Stimulated activated CD4-positive, alpha-beta T cell treated with anti-CD3 and anti-CD28 coated beads, Interleukin-15, amount 100 ng/mL, for 48 hours (primary cell): ENCODE measurements at places on chromosomes 7 and 10.

DNA sequence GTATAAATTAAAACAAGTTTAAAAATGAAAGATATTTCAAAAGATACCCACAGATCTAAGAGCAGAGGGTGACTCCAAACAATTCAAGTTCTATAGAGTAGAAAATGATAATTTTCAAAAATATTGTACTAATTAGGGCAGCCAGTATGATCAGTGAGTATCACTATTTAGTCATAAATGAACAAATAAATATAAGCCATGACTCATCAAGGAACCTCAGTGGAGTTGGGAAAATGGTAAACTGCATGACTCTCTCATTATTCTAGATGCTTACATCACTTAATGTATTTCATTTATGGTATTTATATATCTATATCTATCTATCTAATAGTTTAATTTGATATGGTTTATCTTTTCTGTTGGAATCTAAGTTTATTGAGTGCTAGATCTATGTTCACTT, 94.3 kb downstream of the THSD7A start:
- DNase-seq, result no peak

- no peak for DNase-seq
Observed at GRCh38 chr7:149196705-149197171, 1.4 kb downstream of the ZNF282 start.

DNA sequence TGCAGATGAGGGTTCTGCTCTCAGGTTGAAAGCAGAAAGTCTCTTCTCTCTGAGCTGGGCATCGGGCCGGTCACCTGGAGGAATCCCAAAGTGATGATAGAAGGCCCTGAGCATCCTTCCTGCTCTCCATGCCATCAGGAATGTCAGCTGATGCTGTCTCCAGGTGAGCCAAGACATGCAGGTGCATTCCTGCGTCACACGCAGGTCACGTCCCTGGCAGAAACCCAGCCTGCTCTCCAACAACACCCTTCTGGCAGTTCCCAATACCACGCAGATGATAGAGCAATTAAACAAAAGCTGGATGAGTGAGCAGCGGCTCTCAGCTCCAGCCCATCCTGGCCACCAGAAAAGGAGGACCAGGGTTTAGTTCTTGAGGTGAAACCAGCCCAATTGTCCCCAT, 6.9 kb upstream of the WIPI2 start:
- DNase-seq, result no peak

DNA sequence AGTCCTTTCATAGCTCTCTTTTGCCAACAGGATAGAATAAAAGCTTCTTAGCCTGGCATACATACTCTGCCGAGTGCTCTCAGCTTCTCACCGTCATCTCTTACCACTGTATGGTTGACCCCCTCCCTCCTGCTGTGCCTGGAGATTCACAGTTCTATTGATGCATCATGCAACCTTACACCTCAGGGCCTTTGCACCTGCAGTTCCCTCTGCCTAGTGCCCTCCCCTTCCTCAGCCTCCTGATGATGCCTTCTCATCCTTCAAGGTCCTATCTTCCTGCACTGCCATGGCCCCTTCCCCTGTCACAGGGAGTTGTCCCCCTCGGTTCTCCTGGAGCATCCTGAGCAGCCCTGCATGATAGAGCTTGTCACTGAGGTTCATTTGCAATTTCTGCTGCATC, 81.5 kb downstream of the CDH23 start:
- no peak for DNase-seq

GRCh38 chr10:111916011-111916410, 267.6 kb downstream of the GPAM start:
- no peak for DNase-seq

DNA sequence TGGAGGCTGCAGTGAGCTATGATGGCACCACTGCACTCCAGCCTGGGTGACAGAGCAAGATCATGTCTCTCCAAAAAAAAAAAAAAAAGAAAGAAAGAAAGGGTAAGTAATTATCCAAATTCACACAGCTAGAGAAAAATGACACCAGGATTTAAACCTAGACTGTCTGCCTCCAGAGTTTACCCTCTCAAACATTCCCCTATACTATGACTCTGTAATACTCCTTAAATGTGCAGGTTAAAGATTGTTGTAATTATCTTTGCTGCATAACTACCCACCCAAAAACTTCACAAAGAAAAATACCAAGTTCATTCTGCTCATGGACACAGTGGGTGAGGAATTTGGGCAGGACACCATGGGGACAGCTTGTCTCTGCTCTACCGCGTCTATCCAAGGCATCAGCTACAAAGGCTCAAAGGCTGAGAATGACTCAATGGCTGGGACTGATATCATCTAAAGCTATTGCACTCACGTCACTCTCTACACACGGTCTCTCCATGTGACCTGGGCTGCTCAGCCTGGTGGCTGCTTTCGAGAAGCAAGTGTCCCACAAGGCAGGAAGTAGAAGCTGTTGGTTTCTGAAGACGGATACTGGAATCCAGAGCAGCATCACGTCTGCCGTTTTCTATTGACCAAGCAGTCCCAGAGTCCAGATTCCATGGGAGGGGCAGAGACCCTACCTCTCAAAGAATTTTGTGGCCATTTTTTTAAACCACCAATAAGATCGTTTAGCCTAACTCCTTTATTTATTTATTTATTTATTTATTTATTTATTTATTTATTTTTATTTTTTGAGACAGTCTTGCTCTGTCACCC, 185.7 kb upstream of the AUTS2 start:
- DNase-seq, result peak; percentile 28

GRCh38 chr10:77554996-77555397, 82.6 kb downstream of the KCNMA1 start:
- no peak for DNase-seq

DNA sequence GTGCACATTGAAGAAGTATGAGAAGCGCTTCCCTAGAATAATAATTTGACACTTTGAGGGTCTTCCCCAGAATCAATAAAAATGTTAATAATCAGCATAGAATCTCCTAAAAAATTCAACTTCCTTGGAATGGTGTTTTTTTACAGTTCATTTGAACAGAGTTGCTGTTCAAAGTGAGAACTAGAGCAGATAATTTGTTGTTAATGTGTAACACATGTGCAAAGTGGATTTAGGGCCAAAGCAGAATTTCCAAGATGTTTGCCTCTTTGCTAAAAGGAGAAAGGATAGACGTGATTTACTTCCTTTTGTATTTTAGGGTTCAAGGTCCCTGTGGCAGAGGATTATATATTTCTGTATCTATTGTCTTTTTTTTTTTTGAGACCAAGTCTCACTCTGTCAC, 73.8 kb downstream of the ZNF277 start:
- no peak for DNase-seq

GRCh38 chr10:62373639-62373994, 552 bp upstream of the ZNF365 start:
- DNase-seq, result no peak

DNA sequence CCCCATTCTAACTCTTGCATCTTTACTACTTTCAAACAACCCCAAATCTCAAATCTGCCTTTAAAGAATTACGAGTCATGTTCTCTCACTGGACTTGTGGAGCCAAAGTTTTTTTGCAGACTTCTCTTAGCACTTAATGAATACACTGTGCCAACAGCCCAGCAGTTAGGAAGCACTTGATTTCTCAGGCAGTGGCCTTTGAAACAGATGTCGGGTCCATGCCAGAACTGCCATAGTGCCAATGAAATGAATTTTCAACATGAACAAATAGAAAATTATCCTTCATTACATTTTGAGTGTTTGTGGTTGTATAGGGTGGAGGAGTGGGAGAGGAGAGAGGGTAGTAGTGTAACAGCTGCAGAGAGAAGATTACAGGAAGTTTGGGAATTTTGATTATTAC, 5.9 kb downstream of the BORCS7 start:
- no peak for DNase-seq

DNA sequence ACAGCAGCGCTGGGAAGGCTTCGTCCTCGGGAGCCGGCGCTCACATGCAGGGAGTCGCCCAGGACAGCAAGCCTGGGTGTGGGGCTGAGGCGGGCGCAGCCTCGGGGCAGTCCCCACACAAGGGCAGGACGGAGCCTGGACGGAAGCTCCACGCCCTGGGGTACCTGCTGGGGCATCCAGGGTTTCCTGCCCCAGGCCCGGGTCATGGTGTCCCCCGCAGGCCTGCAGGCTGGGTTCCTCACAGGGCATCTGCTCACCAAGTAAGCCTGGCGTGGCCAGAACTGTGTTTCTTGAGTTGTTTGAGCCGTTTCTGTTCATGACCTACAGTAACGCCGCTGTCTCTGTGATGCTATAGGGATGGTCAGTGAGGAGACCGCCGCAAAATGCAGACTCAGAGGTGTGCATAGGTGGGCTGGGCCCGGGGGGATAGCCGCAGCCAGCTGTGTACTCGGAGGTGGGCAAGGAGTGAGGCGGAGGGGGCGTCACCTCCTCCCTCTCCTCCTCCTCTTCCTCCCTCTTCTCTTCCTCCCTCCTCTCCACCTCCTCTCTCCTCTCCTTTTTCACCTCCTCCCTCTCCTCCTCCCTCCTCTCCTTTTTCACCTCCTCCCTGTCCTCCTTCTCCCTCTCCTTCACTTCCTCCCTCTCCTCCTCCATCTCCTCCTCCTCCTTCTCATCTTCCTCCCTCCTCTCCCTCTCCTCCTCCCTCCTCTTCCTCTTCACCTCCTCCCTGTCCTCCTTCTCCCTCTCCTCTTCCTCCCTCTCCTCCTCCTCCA, 438.9 kb downstream of the DNAJB6 start:
- no peak for DNase-seq

DNA sequence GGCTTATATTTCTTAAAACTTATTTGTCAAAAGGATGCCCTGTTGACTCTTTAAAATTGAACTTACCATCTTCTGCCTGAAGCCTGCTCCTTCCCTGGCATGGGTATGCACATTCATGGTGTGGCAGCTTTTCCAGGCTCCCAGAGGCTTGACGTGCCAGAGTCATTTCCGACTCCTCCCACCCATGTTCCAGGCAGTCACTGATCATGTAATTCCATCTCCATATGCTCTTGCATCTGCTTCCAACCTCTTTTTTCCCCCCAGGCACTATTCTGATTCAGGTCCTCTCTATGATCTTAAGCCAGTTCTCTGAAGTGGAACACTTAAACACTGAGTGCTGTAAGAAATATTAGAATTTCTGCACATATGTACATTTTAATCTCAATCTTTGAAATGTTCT, 82.2 kb downstream of the CFAP58 start:
- no peak for DNase-seq

GRCh38 chr10:54125098-54125747, 675.8 kb downstream of the PCDH15 start:
- no peak for DNase-seq
